ENCODE measurements at places on chromosomes 2 and 18.

DNA sequence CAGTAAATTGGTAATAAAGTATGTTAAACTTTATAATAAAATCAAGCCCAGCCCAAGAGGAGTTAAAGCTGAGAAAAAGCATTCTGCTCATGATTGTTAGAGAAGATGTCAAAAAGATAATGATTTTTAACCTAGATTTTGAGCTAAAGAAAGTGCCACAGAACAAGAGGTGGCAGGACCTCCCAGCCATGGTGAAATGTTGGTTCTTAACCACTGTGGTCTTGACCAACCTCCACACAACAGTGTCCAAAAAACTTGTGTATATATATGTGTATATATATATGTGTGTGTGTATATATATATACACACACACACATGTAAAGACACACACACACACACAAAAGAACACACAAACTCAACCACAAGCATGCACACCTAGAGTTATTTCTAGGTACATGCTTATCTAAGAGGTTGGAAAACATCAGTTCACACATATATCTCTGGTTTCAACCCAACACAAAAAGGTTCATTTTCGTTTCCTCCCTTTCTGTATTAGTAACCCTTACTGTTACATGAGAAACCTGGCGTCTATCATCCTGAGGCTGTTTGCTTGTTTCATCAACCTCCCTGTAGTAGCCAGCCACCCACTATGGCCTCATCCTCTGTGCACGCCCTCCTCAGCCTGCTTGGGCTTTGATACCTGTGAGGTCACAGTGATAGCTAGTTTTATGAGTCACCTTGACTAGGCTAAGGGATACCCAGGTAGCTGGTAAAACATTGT lies 631.8 kb upstream of the ID2 start:
- no peak for DNase-seq

- DNase-seq: peak; percentile 73
These were observed 26.4 kb upstream of the CD207 start for GRCh38 chr2:70861777-70862625.

DNA sequence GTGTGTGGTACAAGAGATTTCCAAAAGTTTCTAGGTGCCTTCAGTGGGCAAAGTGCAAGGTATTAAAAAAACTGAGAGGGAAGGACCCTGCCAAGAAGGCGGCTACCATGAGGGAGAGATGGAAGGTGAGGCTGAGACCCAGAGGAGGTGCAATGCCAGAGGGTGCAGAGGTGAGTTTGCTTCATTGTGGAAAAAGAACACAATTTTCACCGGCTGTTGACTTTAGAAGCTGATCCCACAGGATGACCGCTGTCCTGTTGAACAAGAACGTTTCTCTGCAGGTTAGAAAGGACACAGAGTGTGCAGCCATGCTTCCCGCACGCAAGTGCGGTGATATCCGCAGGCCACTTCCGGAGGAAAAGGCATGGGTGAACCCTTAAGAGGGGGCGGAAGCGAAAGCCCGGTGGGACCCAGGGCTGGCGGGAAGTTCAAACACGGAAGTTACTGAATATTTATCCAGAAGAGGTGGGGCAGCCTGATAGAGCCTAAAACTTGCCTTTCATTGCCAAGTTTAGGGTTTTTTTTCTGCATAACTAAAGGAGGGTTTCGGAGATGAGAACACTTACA lies 16.6 kb downstream of the SP110 start:
- no peak for DNase-seq

DNA sequence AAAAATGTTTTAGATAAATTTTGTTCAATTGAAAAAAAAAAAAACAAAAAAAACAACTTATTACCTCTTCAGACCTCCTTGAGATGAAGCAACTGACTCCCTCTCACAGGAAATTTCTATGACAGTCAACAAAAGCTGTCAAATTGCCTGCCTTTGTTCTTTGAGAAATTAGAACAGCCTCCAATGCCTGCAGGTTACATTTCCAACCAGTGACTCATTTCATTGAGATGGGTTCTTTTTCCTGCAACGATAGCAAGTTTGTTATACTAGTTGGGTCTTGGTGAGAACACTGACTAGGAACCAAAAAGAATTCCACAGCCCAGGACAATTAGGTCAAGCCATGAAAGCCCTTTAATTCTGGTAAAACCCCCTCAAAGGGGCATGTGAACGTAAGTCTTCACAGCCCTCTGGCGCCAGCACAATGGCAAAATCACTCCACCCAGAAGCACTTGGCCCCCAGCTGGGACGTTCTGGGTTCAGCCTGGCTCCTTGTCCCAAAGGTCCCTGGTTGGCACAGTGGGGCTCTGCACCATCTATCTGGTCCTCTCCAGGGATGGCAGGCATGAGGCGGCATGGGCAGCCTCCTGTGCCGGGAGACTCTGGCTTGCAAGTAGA lies 87.0 kb downstream of the SPP2 start:
- DNase-seq: no peak

- no peak for DNase-seq
These were observed 57.1 kb upstream of the KLHL29 start for GRCh38 chr2:23327887-23328286.

GRCh38 chr2:212392043-212392442 lies 146.6 kb downstream of the ERBB4 start:
- no peak for DNase-seq

DNA sequence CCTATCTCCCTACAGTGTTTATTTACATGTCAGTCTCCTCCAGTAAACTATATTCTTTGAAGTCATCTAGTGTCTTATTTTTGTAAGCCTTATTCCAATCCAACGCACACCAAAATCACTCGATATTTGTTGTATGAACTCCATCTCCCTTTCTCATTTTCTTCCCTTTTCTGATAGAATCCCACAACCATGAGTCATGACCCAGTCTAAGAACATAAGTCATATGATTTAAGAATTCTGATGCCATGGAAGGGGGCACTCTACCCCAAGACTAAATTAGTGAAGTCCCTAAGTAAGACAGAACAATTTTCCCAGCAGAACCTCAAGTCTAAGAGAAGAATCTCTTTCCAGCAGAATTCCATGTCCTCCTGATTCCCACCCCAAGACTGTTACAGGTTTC lies 5.4 kb downstream of the CHMP3 start:
- DNase-seq: peak; percentile 63

DNA sequence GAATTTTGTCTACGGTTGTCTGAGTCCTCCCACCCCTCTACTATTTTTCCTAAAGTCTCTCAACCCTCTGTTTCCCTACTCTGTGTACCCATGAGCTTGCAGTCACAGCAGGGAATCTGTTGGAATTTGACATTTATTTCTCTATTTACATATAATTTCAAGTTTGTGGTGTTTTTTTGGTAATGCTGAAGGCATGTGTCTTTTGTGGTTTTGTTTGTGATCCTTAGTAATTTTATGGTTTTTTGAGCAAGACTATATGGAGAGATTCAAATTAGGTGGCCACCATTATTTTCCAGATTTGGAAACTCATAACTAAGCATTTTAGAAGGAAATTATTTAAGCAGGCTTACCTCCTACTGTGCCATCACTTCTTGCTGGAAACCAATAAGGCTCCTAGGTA lies 27.2 kb upstream of the FBLN7 start:
- DNase-seq: no peak

DNA sequence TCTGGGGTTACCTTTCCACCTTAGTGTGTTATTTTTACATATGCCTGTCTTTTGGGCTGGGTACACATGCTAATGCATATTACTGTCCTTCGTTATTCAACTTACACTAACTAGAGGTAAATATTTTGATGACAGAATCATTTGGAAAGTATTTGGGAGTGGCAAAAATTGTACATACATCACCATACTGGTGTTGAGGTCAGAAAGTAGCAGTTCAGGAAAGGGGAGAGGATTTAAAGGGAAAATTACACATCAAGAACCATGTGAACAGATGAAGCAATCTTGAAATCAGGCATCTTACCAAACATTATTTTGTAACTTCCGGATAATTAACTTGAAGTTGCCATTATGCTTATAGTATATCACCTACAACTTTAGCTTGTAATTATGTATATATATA lies 379.7 kb downstream of the RND3 start:
- no peak for DNase-seq

DNA sequence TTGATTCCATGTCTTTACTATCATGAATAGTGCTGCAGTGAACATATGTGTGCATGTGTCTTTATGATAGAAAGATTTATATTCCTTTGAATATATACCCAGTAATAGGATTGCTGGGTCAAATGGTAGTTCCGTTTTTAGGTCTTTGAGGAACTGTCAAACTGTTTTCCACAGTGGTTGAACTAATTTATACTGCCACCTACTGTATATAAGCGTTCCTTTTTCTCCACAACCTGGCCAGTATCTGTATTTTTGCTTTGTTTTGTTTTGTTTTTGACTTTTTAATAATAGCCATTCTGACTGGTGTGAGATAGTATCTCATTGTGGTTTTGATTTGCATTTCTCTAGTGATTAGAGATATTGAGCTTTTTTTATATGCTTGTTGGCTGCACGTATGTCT lies 641.6 kb downstream of the SUCLG1 start:
- DNase-seq: peak; percentile 7

DNA sequence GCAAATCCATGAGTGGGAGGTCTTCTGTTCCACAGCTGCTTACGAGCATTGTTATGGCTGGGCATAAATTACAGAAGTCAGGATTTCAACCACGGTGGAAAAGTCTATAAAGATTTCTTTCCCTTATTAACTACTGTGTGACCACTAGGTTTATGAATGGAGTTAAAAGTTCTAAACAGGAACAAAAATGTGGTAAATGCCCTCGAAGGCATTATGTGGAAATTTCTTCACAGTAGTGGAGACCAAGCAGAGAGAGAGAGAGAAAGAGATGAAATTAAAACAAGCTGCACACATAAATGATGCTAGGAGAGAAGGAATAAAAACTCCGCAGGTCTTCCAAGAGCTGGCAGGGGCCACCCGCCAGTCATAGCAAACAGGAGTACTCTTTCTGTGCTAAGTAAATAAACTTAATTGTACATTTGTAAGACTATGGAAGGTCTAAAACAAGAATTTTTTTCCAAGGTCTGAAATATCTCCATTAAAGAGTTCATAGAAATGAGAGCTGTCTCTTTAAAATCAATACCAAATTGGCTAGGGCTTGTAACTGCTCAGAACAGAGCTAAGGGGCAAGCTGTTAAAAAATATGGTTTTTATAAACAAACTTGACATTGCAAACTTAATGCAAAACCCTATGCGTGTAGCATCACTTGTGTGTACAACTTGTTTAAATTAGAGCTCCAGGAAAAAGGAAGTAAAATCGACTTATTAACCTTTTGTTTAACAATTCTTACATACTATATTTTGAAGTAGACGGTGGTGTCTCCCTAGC lies 438.2 kb downstream of the MEIS1 start:
- DNase-seq: no peak

DNA sequence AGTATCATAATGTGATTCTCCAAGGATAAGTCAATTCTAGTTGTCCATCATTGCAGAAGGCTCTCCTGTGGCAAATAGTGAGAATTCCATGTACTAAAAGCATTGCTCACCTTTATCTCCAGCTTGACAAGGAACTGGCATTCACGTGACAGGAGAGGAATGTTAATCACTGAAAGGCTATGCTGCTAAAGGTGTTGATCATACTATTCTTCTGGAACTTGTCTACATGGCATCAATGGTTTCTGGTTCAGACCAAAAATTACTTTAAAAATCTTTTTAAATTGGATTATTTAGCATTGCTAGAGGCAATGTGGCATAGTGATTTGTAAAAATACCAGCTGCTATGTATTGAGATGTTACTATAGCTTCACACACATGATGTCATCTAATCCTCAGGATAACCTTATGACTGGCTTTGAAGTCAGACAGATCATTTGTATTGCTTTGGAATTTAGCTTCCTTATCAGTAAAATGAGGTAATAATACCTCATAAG lies 414.4 kb downstream of the MTX2 start:
- DNase-seq: no peak

DNA sequence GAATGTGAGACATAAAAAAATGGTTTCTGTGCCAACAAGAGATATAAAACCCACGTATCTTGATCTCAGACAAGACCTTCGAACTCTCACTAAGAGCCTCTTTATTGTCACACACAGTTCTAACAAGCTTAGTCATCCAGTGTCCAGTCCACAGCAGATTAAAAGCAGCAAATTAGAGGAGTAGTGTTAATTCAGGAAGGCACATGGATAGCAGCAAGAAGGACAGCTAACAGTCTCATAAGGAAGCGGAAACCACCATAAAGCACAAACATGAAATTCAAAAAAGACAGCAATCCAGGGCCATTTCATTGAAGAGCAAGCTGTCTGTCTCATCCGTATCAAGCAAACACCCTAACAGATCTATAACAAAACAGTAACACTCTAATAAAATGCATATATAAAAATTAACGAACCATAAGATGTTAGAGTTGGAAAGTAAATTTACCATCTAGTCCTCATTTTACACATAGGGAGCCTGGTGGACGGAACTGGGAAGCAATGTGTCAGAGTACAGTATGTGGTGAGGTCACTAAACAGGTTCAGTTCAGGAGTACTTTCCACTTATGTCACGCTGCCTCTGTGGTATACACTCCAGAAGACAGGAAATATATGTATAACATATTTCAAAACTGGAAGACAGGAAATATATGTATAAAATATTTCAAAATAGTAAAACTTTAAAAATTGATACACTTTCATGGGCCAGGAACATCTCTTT lies 18.3 kb downstream of the AAK1 start:
- peak; percentile 71 for DNase-seq

- DNase-seq: no peak
These were observed 59.1 kb upstream of the BOD1L2 start for GRCh38 chr18:57087644-57088376.

- no peak for DNase-seq
These were observed 18.3 kb upstream of the BMP10 start for GRCh38 chr2:68889500-68889899.

DNA sequence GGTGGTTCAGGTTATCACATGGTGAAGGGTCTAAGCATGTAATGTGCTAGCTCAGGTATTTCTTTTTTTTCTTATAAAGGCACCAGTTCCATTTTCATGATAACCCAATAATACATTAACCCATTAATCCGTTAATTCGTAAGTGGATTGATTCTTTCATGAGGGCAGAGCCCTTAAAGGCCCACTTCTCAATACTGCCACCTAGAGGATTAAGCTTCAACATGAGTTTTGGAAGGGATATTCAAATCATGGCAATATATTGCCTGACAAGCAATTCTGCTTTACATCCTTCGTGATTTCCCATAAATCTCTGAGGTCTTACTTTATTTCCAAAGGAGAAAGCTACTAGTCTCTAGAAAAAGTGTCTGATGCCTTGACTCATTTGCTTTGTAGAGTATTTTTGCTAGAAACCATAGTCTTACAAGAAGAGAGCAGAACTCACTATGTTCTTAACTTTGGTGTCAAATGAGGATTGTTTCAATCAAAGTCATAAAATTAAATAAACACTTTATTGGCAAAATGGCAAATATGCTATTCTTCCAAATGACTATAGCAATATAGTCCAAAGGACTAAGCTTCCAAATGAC lies 271.3 kb downstream of the KCNS3 start:
- DNase-seq: peak; percentile 40

DNA sequence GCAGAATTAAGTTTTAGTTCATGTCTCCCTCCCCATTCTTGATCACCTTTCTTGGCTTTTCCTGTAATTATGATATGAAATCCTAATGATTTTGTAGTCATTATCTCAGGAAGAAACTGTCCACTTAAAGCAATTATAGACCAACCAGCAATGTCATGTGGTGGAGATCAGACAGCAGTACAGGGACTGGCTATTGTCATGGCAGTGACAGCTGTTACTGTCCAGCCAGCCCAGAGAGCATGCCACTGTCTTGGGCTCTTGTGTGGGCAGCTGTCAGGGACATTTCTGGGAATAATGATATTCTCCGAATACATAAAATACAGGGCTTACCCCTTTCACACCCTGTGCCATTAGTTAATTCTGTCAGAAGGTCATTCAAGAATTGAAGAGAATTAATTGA lies 355.3 kb upstream of the RAB12 start:
- no peak for DNase-seq
